ENCODE measurements at places on chromosomes 3 and 15. TPM values are rescaled to one million over a fixed set of nuclear protein-coding genes. Genes with fewer than 3 reads are reported as not detected.
A peak's percentile ranks its signal among the peaks of the same experiment; 100 is the strongest.

SQOR gene
- 53.9 TPM for total RNA-seq

GABRA5 gene
- total RNA-seq, result not detected

IL16 gene
- total RNA-seq, result 45.4 TPM

C2CD4A gene
- total RNA-seq, result 0.34 TPM

IL5RA gene
- 23.3 TPM for total RNA-seq

ZBTB47 gene
- 8.6 TPM for total RNA-seq

EFHB gene
- total RNA-seq, result 12.5 TPM

BUB1B gene
- 1.8 TPM for total RNA-seq

DNA sequence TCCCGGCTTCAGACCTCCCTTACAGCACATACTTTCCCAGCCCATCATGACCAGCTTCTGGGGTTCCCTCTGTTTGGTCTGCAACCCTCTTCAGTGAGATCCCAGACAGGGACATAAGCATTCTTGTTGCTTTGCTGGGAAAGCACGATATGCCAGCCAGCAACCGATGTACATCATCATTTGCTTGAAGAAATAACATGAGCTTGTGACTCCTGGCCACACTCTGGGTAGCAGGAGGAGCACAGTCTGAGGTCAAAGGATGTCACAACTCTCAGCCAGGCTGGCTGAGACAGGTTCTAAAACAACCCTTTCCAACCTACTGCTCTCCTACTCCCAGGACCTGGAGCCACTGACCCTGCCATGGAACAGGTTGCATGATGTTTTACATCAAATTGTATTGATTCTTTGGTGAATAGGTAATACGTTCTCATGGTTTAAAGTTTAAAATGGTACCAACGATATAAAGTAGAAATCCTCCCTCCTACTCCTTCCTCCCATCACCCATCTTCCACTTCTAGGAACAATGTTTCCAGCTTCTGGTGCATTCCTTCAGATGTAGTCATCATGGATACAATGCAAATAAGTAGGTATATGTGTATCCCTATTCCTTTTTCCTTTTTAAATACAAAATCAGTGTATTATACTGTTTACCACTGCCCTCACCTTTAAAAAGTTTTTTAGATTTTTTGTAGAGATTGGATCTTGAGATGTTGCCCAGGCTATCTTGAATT, 190.3 kb downstream of the OPA1 start:
- DNase-seq, result no peak

DNA sequence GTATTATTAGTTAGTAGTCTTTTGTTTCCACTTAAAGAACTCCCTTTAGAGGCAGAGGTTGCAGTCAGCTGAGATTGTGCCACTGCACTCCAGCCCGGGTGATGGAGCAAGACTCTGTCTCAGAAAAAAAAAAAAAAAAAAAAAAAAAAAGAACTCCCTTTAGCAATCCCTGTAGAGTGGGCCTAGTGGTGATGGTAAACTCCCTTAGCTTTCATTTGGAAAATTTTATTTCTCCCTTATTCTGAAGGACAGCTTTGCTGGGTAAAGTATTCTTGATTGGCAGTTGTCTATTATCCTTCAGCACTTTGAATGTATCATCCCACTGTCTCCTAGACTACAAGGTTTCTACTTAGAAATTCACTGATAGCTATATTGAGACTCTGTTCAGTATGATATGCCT, 46.0 kb downstream of the RPL39L start:
- no peak for DNase-seq

GRCh38 chr3:197549261-197549885, 6.4 kb downstream of the BDH1 start:
- DNase-seq, result no peak

GRCh38 chr3:159252772-159253384, 451.0 kb downstream of the MFSD1 start:
- peak; percentile 13 for DNase-seq

DNA sequence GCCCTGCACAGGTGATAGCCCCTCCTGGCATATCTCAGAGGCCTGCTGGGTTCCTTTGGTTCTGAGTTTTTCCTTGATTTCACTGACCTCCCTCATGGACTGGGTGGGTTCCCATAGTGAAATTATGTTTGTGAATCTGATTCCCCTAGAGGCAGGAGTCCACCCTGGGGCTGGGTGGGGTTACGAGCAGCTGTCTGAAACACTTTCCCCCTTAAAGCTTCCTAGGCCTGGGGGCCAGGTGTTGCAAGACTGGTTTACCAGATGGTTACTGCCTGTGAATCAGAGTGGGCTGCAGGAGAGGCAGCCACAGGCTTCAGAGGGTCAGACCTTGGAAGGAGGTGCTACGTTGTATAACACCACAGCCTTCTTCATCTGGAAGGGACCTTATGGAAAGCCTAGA, 34.3 kb downstream of the IL20RB start:
- no peak for DNase-seq

- no peak for DNase-seq
Measured at GRCh38 chr3:46926447-46926846, 48.9 kb downstream of the PTH1R start.

GRCh38 chr3:40623567-40623966, 98.8 kb downstream of the ZNF621 start:
- DNase-seq, result no peak

DNA sequence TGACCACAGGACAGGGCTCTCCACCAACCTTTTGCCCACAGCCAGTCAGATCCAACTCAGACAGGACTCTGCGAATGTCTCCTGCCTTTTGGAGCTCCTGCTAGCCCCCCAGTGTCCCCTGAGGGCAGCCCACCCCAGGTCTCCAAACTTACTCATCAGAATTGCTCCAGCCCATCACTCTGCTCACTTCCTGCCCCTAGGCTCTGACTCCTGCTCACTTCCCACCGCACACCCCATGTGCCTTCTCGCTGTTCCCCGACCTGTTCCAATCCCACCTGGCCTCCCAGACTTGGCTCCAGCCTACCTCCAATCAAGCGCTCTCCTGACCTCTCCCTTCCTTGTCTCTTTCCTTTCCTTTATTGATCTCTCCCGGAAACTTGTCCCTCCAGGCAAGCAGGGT, 5.9 kb upstream of the STRA6 start:
- no peak for DNase-seq

DNA sequence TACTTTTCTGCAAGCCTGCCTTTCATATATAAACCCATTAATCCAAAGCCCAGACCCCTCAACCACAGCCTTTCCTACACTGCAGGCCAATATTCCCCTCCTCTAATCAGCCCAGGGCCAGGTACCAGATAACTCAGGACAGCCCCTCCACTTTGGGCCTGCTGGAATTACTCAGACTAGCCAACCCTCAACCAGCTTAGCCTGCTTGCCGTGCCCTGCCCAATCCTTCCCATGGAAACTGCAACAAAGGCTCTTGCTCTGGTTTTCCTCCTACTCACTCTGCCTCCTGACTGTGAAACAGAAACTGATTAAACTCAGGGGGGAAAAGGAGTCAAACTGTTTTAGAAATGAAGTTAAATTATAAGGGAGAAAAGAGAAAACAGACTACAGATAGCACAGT, 248.1 kb downstream of the KLF13 start:
- no peak for DNase-seq

DNA sequence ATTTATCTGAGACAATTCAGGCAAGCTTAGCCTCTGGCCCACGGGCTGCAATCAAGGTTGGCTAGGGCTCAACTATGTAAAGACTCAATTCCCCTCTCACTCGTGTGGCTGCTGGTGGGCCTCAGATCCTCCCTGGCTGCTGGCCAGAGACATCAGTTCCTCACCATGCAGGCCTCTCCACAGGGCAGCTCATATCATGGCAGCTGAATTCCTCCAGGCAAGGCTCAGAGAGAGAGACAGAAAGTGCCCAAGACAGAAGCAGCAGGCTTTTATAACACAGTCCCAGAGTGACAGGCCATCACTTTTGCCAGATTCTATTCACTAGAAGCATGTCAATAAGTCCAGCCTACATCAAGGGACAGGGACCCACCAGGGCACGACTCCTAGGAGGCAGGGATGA, 63.2 kb downstream of the XXYLT1 start:
- peak; percentile 67 for DNase-seq

- no peak for DNase-seq
Measured at GRCh38 chr3:144344925-144345548, 373.4 kb downstream of the DIPK2A start.
